ENCODE measurements at places on chromosomes 12 and 14. TPM values are rescaled to one million over a fixed set of nuclear protein-coding genes. Genes with fewer than 3 reads are reported as not detected.
A peak's percentile ranks its signal among the peaks of the same experiment; 100 is the strongest.

The CIT gene
- total RNA-seq: 25.4 TPM

The NELL2 gene
- total RNA-seq: 0.26 TPM

The TEX22 gene
- 0.51 TPM for total RNA-seq

The USP30 gene
- total RNA-seq: 8.0 TPM

The EXD2 gene
- total RNA-seq: 21.1 TPM

The FAM186B gene
- 0.51 TPM for total RNA-seq

The CD9 gene
- total RNA-seq: 266 TPM

The TMTC1 gene
- 222 TPM for total RNA-seq

The TCL1B gene
- not detected for total RNA-seq

The PLEKHA5 gene
- total RNA-seq: 50.4 TPM

The ZC2HC1C gene
- 1.5 TPM for total RNA-seq

The FAM90A1 gene
- total RNA-seq: 0.33 TPM

The AMN gene
- total RNA-seq: under 0.01 TPM

The OASL gene
- total RNA-seq: 1.2 TPM

DNA sequence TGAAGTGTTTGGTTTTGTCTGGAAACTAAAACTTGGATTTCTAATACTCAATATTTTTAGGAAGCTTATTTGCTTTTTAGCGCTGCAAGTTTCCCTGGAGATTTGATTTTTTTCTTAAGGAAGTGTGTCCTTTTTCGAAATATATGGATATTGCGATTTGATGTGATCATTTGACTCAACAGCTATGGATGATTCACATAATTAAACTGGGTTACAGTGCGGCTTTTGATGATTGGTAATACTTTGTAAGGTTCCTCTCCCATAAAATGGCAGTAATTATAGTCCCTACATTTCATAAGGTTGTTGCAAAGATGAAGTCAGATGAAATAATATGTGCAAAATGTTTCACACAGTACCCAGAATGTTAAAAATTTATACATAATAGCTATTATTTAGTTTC is 13.1 kb downstream of the LDHB start:
- DNase-seq: no peak

DNA sequence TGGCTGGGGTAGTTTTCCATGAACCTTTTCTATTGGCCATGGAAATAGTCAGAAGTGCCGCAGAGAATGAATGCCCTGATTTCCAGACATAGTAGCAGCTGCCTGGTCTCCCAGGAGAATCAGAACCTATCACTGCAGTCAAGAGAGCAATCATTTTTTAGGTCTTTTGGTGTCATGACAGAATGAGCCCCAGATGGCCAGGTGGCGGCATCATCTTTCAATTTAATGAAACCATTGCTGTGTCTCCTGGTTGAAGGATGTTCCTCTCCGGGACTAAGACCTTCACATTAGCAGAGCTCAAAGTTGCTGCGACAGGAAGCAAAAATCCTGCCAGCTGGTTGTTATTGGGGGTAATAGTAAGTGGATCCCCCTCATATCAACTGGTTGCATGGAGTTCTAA is 18.8 kb downstream of the TNFAIP2 start:
- no peak for DNase-seq

GRCh38 chr12:113297621-113298471 is 37.1 kb downstream of the SLC8B1 start:
- DNase-seq: no peak

DNA sequence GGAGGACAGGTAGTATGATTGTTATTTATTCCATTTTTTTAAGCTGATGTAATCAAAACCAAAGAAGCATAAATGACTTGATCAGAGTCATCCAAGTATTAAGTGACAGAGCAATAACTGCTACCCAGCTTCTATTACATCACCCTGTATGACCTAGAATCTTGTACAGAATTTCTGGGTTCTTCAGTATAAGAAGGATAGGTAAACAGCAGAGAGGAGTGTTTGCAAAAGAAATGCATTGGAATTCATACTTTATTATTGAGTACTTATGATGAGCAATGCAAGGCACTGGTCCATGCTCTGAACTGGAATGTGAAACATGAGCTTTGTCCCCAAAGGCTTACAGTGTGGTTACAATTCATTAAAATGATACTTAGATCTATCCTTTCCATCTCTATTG is 916.8 kb downstream of the DIO2 start:
- DNase-seq: peak; percentile 53

- DNase-seq: peak; percentile 73
These were observed 192.2 kb upstream of the ARHGAP5 start for GRCh38 chr14:31884776-31885379.

GRCh38 chr14:96592591-96593386 is 90.6 kb downstream of the PAPOLA start:
- DNase-seq: peak; percentile 43

DNA sequence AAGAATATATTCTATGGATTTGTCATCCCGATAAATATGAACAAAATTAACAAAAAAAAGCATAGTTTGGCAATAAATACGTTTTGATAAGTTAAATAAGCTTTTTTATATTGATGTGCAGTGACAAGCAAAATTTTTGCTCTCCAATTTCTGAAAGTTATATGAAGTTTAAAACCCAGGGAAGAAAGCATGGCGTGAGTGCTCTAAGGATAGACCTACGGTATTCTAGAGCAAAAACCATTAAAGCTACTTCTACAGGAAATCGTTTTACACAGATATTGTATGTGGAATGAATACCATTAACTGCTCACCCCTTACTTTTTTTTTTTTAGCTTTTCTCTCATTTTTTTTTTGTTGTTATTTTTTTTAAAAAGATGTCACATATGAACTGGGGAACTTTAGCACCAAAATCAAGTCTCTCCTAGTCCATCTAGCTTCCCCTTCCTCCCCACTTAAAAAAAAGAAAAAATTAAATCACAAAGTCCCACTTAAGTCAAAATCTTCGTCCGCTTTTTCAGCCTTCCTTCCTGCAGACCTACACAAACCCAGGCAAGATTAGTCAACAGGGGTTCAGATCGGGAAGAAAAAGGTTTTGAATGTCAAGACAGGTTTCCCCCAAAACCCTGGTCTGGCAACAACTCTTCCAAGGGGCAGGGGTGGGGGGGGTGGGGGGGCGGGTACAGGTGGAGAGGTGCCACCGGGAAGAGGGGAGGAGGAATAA is 4.4 kb downstream of the ZFP36L1 start:
- DNase-seq: peak; percentile 24

GRCh38 chr14:91350483-91350812 is 67.2 kb downstream of the CCDC88C start:
- DNase-seq: no peak

- DNase-seq: no peak
These were observed 50.2 kb downstream of the RIN3 start for GRCh38 chr14:92563765-92564285.

DNA sequence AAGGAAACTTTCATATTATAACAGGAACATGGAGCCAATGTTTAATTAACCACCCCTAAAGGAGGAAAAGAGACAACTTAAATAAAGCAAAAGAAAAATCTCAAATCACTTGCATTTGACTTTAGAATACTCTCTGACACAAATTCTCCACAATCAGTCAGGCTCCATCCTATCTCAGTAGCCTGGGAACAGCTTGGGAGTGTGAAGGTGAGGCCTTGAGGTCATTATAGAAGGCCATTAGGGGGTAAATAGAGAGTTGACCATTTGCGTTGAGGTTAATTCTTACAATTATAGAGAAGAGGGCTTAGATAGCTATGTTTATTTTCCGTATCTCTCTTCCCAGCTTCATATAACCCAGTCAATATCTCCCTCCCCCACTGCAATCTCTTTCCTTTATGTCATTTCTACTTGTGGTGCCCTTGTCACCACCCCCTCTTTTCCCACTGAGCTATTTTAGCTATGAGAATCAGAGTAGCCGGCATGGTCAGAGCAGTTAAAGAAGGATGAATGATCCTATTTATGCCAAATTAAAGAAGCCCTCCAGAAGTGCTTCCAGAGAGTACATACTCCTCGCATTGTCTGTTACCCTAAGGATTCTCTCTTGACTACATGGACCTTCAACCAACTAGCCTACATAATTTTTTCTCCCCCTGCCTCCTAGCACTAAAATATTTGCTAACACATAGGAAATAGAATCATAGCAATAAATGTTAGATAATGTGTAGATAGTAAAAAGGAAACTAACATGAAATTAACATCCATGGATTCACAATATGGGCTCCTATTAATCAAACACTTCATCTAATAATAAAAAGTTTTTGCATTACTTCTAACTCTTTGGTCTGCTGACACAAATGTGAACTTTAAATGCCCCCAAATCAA is 135.2 kb upstream of the KRR1 start:
- no peak for DNase-seq

GRCh38 chr12:102427543-102427941 is 52.8 kb downstream of the IGF1 start:
- no peak for DNase-seq

- DNase-seq: no peak
These were observed 55.4 kb upstream of the GARIN2 start for GRCh38 chr14:67133595-67134441.

DNA sequence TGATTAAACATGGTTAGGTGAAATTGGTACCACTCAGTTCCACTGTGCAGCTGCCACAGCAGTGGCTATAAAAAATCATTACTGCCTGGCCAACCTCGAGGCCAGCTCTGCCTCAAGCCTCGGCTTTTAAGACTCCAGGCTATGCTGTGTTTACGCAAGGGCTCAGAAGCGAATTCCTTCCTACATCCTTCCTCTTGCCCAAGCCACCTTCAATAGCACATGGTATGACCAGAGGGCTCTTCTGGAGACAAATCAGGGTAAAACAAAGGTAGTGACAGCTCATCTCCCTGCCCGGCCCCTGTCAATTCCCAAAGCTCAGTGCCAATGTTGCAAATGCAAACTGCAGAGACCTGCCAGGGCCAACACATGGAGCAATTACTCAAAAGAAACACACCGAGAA is 31.9 kb downstream of the NUAK1 start:
- peak; percentile 66 for DNase-seq

DNA sequence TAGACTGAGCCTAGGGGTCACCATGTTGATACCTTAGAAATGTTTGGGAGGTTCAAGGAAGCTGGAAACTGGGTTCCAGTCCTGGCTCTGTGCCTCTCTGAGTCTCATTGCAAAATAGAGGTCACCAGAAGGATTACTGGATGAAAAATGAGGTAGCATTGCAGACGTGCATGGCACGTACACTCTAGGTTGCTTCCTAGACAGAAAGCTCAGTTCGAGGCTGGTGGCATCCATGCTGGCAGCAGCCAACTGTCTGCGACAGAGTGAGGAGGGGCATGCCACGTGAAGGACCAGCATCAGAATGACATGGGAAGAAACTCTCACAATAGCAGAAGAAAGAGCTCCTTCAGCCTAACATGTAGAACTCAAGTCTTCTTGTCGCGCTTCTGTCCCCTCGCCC is 4.6 kb upstream of the CYP46A1 start:
- no peak for DNase-seq

GRCh38 chr14:73324533-73324932 is 87.2 kb downstream of the PAPLN start:
- DNase-seq: no peak

DNA sequence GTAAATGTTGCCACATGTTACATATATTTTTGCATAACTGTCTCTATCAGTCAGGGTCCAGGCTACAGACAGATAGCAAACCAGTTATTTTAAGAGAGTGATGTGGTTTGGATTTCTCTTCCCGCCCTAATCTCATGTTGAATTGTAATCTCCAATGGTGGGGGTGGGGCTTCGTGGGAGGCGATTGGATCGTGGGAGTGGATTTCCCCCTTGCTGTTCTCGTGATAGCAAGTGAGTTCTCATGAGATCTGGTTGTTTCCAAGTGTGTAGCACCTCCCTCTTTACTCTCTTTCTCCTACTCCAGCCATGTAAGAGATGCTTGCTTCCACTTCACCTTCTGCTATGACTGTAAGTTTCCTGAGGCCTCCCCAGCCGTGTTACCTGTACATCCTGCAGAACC is 704.2 kb upstream of the TBX3 start:
- DNase-seq: no peak

- DNase-seq: no peak
These were observed 20.9 kb upstream of the SCFD1 start for GRCh38 chr14:30600922-30601918.

DNA sequence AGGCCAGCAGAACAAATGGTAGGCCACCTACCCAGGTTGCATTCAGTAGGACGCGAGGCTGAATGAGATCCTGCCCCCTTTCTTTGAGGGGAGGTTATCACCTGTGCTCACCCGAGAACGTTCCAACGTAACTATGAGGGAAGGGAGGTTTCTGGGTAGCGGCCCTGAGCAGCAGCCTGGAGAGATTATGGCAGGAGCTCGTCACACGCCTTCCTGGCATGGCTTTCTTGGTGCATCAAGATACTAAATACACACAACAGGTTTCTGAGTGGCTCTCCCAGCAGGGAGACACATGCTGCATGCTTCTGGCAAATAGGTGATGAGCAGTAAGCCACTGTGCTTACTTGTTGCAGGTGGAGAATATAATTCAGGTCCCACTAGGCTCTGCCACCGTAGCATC is 147.7 kb downstream of the CALM1 start:
- DNase-seq: no peak

DNA sequence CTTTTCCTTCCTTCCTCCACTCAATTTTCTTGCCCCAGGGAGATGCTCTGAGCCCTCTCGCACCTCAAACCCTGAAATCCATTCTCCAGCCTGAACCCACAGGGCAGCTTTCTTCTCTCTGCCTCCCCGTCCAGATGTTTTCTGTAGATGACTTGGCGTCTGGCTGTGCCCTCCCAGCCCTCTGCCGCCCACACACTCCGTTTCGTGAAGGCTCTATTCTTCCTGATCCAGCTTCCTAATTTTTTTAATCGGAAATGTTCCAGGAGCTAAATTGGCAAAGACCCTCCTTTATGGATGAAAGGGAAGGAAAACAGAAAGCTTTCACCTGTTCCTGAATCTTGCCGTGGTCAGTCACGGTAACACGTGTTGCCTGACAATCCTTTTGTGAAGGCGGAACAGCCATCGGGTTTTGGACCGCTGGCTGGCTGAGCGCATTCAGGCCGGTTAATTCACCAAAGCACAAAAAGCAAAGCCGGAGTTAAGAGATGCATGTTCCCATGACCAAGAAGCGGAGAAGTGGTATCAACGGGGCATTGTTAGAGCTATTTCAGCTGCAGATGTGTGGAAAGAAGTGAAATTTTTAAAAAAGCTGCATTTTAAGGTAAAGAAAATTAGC is 70.2 kb upstream of the FBRSL1 start:
- no peak for DNase-seq

DNA sequence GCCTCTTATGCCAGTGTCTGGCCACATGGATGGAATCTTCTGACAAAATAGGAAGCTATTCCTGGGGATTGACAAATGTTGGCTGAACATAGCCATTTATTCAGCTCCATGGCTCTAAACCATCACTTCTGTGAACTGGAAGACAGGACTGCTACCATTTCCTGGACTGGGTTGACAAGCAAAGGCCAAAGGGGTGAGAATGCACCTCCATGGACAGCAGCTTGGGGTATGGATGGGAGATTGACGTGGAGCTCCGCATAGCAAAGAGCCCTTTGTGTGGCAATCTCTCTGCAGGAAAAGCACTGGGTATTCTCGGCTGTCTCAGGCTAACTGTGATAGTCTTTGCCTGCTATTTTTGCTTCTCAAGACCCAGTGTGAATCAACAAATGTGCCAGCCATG is 223.0 kb upstream of the EGLN3 start:
- no peak for DNase-seq

GRCh38 chr14:105862581-105863239 is 336.3 kb downstream of the TMEM121 start:
- no peak for DNase-seq
